Karpas-422 (cell line): ENCODE measurements at places on chromosomes 3 and 15. TPM values are rescaled to one million over a fixed set of nuclear protein-coding genes. Genes with fewer than 3 reads are reported as not detected.

DNA sequence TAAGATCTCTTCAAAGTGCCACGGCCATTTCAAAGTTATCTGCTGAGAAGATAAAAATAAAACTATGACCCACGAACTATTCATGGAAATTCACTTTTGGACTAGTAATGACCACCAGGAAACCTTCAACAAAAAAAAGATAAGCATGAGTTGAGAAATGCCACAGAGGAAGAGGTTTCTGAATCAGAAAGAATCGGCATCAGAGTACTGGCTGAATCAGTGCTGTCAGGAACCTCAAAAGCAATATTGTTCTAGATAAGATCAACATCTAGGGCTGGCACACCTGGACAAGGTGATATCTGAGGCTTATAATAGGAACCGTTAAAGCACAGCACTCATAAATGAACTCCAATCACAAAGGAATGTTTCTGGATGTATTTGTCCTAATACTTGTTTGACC lies 72.7 kb downstream of the PEAK1 start:
- no peak for DNase-seq
- H3K4me3 ChIP-seq, result no peak overlapping the region
- no peak overlapping the region for H3K27ac ChIP-seq
- H3K36me3 ChIP-seq, result no peaks in the 10 kb centered on the region

GRCh38 chr3:17110660-17111396 lies 226.1 kb downstream of the PLCL2 start:
- no peak overlapping the region for H3K4me3 ChIP-seq
- H3K27me3 ChIP-seq, result no peaks in the 10 kb centered on the region
- DNase-seq, result no peak
- H3K27ac ChIP-seq, result no peak overlapping the region
- no peaks in the 10 kb centered on the region for H3K4me1 ChIP-seq
- H3K36me3 ChIP-seq, result no peaks in the 10 kb centered on the region

GRCh38 chr3:144028798-144029411 lies 57.3 kb downstream of the DIPK2A start:
- peak; percentile 80 for DNase-seq
- H3K27me3 ChIP-seq, result no peaks in the 10 kb centered on the region
- H3K4me3 ChIP-seq, result peak overlapping the region; percentile 29; the same call in 1 of the 2 replicates
- H3K27ac ChIP-seq, result peak overlapping the region; percentile 59
- no peaks in the 10 kb centered on the region for H3K36me3 ChIP-seq

DNA sequence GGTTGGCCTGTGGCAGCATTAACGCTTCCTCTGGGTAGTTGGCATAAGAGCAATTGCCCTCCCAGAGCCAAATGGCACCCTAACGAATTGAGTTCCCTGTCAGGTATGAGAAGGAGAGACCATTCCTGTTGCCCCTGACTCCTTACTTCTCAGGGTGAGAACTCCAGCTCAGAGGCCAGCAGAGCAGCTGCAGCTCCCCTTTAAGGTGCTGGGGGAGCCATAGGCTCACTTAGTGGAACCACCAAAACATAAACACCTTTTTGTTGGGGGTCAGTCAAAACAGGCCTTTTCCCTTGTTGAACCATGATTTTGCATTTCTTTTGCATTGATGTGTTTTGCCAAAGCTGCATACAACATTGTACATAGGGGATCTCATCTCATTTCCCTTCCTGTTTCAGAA lies 28.1 kb upstream of the LHFPL4 start:
- H3K4me3 ChIP-seq, result no peak overlapping the region
- H3K36me3 ChIP-seq, result no peaks in the 10 kb centered on the region
- no peaks in the 10 kb centered on the region for H3K4me1 ChIP-seq
- no peaks in the 10 kb centered on the region for H3K27me3 ChIP-seq
- no peak for DNase-seq
- H3K27ac ChIP-seq, result no peak overlapping the region

- DNase-seq, result no peak
These were observed 39.3 kb downstream of the SLITRK3 start for GRCh38 chr3:165156757-165157420.

GRCh38 chr3:111850537-111850936 lies 8.5 kb upstream of the PHLDB2 start:
- H3K27ac ChIP-seq, result no peak overlapping the region
- H3K27me3 ChIP-seq, result no peaks in the 10 kb centered on the region
- no peak overlapping the region for H3K4me3 ChIP-seq
- peaks cover 14% of the 10 kb centered on the region for H3K4me1 ChIP-seq

DNA sequence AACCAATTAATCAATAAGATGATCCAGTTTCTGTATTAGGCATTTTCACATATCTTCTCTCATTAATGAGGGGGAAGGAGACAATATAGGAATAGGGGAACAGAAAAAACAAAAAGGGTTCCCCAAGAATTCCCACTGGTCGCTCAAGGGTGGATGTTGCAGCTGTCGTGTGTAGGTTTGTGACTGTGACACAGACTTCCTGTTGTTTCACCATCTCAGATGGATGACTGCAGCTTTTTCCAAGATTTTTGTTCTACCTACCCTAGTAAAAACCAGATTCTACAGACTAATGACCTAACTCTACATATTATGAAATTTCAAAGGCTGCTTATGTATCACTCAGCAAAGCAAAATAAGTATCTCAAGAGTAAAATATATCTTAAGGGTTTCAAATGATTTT lies 73.7 kb upstream of the MB21D2 start:
- H3K4me3 ChIP-seq, result no peak overlapping the region
- no peaks in the 10 kb centered on the region for H3K4me1 ChIP-seq
- H3K27me3 ChIP-seq, result 0 out of 2 replicates have a peak, but pooled peaks cover 5% of the 10 kb centered on the region

DNA sequence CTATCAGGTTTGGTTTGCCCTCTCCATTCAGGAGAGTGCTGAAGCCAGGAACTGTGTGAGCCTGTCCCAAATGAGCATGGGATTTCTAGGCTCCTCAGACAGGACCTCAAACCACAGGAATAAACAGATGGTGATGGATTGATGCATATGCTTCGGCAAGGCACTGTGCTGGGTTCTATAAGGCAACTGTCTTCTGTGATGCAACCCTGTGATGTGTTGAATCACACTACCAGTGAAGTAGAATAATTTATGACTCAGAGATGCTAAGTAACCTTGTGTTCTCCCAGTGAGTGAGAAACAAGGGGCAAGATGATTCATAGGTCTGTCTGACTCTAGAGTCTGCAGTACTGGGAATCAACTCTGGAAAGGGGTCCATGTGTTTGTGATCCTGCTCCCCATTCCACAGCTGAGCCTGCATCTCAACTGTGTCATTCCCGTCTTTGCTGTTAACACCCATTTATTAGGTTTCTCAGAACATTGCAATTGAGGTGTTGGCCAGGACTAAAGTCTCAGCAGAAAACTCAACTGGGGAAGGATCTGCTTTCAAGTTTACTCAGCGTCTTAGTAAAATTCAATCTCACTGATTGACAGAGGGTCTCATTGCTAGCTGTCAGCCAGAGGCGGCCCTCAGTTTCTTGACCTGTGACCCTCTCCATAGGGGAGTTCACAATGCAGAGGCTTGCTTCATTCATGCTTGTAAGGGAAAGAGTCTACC lies 510.1 kb upstream of the CFAP20DC start:
- H3K27ac ChIP-seq, result no peak overlapping the region
- no peaks in the 10 kb centered on the region for H3K36me3 ChIP-seq
- H3K4me3 ChIP-seq, result no peak overlapping the region
- no peak for DNase-seq
- H3K27me3 ChIP-seq, result no peaks in the 10 kb centered on the region

- H3K4me1 ChIP-seq, result no peaks in the 10 kb centered on the region
- H3K27me3 ChIP-seq, result no peaks in the 10 kb centered on the region
These were observed 9.1 kb downstream of the TASOR start for GRCh38 chr3:56673781-56674457.

DNA sequence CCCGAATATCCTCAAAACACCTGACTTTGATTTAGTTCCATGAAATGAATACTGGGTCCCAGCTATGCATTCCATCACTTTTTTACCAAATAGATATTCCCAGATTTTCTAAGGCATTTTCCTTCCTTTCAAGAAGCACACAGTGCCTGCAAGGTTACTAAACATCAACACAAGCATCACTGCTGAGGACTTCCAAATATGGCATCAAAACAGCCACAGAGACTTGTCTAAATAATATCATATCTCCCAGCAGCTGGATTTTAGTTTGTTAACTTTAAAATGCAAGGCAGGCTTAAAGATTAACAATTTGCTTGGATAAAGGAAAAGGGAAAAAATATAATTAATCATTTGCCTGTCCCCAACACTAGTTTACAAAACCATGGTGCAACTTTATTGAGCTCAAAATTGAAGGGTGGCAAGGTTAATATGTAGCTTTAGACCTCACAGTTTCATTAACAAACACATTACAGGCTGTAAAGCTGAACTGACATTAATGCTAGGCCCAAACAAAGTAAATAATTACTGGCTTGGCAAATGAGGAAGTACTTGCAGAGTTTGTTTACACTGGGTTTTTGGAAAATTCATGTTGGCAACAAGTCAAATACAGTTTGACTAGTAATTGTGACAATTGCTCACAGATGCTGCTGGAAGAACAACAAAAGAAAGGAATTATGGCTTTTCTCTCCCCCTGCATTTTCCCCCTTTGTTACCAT lies 401.7 kb upstream of the CDIN1 start:
- H3K4me1 ChIP-seq, result no peaks in the 10 kb centered on the region
- no peaks in the 10 kb centered on the region for H3K27me3 ChIP-seq
- H3K27ac ChIP-seq, result no peak overlapping the region
- no peak for DNase-seq
- no peak overlapping the region for H3K4me3 ChIP-seq

DNA sequence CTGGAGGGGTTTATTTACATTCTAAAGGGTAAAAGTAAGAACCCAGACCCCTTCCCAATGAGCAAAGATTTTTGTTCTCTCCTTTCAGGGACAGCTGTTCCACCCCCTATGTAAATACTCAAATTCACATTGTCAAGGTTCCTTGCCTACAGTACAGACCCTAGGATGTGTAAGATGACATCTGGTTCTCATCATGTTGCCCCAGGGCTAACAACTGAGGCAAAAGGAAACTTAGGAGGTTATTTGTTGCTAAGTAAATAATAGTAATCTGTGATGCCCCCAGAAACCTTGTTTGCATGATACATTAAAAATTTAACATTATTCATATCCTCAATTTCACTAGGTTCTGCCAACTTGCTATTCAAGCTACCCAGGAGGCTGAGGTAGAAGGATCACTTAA lies 135.0 kb upstream of the CCNL1 start:
- no peaks in the 10 kb centered on the region for H3K36me3 ChIP-seq
- DNase-seq, result no peak
- H3K27me3 ChIP-seq, result no peaks in the 10 kb centered on the region
- no peak overlapping the region for H3K27ac ChIP-seq

- H3K4me3 ChIP-seq, result peak overlapping the region; percentile 56; the same call in 1 of the 2 replicates
- H3K4me1 ChIP-seq, result peaks cover 88% of the 10 kb centered on the region
- peak overlapping the region; percentile 98 for H3K27ac ChIP-seq
- no peaks in the 10 kb centered on the region for H3K36me3 ChIP-seq
- H3K27me3 ChIP-seq, result no peaks in the 10 kb centered on the region
These were observed 65.6 kb upstream of the POLG start for GRCh38 chr15:89400116-89400781.

GRCh38 chr3:9036404-9037131 lies 73.3 kb upstream of the RAD18 start:
- no peak overlapping the region for H3K27ac ChIP-seq
- no peaks in the 10 kb centered on the region for H3K36me3 ChIP-seq

DNA sequence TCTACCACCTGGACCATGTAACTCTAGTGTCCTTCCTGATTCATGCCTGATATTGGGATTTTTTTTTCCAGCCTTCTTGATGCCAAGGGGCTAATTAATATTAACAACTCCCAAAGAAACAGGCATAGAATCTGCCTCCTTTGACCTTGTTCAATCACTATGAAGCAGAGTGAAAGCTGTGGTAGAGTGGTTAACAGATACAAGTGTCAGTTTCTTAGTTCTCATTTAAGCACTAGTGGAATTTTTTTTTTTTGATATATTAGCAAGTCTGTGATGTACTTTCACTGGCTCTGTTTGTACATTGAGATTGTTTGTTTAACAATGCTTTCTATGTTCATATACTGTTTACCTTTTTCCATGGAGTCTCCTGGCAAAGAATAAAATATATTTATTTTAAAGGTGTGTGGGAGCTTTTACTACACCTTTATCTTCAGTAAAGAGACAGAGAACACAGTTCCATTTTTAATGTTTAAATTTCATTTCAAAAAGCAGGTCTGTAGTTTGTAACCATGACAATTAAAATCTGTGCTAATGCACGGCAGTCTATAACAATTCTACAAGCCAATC lies 67.1 kb downstream of the TOP2B start:
- H3K4me3 ChIP-seq, result no peak overlapping the region
- no peak for DNase-seq
- H3K27ac ChIP-seq, result no peak overlapping the region
- peaks cover 38% of the 10 kb centered on the region for H3K36me3 ChIP-seq
- H3K27me3 ChIP-seq, result no peaks in the 10 kb centered on the region

DNA sequence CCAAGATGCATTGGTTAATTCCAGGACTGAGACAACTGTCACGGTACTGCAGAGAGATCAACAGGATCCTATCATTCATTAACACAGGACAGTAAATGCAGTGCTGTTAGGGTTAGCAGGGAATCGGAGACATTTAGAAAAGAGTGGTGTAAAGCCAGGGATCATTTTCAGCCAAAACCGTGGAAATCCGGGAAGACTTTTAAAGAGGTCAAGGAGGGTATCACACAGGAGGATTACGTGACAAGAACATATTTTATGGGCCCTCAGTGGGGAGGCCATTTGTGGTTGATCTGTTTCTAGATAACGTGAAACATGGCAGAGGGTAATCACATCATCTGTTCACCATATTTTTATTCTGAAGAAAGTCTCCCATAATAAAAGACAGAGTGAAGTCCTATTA lies 216.1 kb downstream of the PTPRG start:
- no peak overlapping the region for H3K27ac ChIP-seq
- H3K4me3 ChIP-seq, result no peak overlapping the region
- no peak for DNase-seq
- H3K27me3 ChIP-seq, result no peaks in the 10 kb centered on the region
- H3K4me1 ChIP-seq, result no peaks in the 10 kb centered on the region

DNA sequence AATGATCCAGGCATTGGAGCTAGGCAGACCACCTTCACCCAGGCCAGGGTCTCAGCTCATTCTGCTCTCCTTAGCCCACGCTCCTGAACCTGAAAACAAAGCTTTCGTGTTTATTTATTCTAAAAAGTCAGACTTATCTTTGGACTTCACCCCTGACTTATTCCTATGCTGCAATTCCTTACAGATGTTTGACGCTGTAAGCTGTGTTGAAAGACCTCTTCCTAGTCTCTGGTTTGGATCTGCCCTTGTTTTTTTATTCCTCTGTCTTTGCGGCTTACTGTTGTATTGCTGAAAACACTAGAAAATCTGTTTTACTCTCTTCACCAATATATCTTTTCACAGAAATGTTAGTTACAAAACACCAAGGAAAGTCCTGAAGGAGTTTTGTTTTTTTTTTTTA lies 40.5 kb upstream of the LDHAL6B start:
- no peak for DNase-seq
- no peaks in the 10 kb centered on the region for H3K4me1 ChIP-seq
- no peaks in the 10 kb centered on the region for H3K36me3 ChIP-seq
- H3K27me3 ChIP-seq, result no peaks in the 10 kb centered on the region
- no peak overlapping the region for H3K4me3 ChIP-seq
- no peak overlapping the region for H3K27ac ChIP-seq

Gene C3orf70
- not detected in 2 replicates for total RNA-seq

Gene ADAMTSL3
- not detected in 2 replicates for total RNA-seq

Gene DPPA2
- not detected in 2 replicates for total RNA-seq

Gene ATP8B4
- not detected in 2 replicates for total RNA-seq

Gene ITIH1
- not detected in 2 replicates for total RNA-seq

Gene FBXL22
- total RNA-seq, result 0.15 TPM in 1 of 2 replicates, not detected in the other
